Mesenchymal stem cell (in vitro differentiated cells and primary cell): ENCODE measurements at places on chromosomes 2 and 18.

- peak; percentile 15 for DNase-seq
Measured at GRCh38 chr2:191488135-191488534, 189.8 kb upstream of the NABP1 start.

GRCh38 chr18:78242806-78243205 is 736.8 kb upstream of the SALL3 start:
- DNase-seq, result no peak

GRCh38 chr2:64666810-64667438 is 13.2 kb upstream of the SERTAD2 start:
- no peak for DNase-seq

GRCh38 chr2:113376913-113377445 is 60.5 kb upstream of the ZNG1B start:
- no peak for DNase-seq

- DNase-seq, result no peak
Measured at GRCh38 chr18:1039421-1039820, 134.8 kb downstream of the ADCYAP1 start.

GRCh38 chr2:8514796-8515758 is 166.8 kb upstream of the ID2 start:
- peak; percentile 16 for DNase-seq

- DNase-seq, result peak; percentile 10
Measured at GRCh38 chr2:234611209-234611608, 114.3 kb upstream of the ARL4C start.

DNA sequence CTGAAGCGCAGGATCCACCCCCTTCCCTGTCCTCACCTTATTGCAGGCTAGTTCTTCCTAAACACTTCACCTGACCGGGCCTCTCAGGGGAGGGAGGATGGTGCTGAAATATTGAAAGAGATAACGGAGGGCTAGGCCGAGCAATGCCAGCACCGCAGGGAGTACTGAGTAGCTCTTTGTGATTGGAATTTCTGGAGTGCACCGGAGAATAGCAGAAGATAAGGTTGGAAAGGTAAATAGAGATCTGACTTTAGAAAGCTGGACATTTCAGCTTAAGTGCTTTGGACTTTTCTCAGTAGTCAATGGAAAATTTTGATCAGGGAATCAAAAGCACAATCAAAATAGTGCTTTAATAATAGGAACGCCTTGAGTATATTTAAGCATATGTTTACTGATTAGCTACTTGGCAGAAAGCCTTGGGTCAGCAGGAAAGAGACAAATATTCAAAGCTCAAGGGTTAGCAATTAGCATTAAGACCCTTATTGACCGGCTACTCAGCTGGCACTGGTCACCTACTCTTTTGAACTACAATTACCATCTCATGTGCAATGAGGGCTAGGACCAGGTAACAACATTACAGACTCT is 142.9 kb upstream of the NDUFV2 start:
- no peak for DNase-seq

DNA sequence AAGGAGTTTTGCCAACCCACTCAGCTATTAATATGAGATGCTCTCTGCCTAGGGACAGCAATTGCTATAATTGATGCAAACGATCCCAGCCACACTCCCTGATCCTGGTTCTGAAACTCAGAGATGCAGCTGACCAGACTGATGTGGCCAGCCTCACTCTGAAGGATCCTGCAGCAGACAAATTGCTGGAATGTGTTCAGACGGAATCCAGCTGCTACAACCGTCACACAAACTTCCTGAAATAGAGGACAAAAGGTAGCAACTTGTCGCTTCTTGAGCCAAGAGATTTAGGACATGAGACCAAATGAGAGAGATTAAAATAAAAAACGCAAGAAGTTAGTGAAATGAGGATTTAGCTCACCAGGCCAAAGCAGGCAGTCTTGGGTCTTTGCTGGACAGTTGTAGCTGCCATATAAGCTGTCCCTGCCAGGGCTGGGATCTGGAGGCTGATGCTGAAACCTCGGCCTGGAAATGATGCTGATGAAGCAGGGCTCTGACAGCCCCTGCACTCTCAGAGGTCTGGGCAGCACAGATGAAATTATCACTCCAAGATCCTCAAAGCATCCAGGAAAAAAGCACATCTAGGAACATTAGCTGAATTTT is 8.3 kb upstream of the YWHAQ start:
- peak; percentile 58 for DNase-seq

DNA sequence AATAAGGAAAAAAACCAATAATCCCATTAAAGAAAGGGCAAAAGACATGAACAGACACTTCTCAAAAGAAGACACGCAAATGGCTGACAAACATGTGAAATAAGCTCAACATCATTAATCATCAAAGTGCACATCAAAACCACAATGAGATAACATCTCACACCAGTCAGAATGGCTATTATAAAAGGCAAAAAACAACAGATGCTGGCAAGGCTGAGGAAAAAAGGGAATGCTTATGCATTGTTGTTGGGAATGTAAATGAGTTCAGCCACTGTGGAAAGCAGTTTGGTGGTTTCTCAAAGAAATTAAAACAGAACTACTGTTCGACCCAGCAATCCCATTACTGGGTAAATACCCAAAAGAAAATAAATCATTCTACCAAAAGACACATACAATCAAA is 285.6 kb downstream of the NR4A2 start:
- DNase-seq, result no peak

- DNase-seq, result no peak
Measured at GRCh38 chr2:54040250-54040649, 69.5 kb upstream of the PSME4 start.

DNA sequence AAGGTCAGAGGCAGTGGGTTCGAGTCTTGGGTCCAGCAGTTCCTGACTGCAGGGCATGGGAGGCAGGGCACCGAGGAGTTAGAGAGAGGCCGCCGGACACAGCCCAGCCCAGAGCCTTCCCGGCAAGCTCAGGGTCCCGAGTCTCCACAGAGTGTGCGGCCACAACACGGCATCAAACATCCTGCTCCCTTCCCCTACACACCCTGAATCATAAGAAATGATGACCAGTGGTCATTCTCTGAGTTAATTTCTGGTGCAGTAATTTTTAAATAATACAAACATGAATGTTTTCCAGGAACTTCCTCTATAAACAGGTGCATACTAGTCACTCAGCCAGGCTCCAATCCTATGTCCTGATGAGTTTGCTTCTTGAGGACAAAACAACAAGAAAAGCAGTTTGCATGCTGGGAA is 118.0 kb downstream of the PXDN start:
- peak; percentile 21 for DNase-seq

DNA sequence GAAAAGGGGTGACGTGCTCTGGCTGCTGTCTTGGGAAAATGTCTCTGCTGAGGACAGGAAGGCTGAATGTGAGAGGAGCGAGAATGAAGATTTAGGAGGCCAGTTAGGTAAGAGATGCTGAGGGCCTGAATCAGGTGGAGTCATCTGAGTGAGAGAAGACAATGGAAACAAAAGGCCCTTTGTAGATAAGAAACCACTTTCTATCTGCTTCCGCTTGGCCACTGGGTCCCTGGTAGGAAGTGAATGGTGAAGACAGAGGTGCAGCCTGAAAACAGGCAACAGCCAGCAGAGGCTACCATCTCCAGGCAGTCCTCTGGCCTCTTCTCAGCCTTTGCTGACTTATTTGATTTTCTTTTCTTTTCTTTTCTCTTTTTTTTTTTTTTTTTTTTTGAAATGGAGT is 374.0 kb upstream of the SLC14A2 start:
- DNase-seq, result no peak

- DNase-seq, result no peak
Measured at GRCh38 chr2:140862181-140862580, 1268.6 kb downstream of the LRP1B start.

GRCh38 chr2:182745061-182745460 is 29.0 kb downstream of the DNAJC10 start:
- no peak for DNase-seq

DNA sequence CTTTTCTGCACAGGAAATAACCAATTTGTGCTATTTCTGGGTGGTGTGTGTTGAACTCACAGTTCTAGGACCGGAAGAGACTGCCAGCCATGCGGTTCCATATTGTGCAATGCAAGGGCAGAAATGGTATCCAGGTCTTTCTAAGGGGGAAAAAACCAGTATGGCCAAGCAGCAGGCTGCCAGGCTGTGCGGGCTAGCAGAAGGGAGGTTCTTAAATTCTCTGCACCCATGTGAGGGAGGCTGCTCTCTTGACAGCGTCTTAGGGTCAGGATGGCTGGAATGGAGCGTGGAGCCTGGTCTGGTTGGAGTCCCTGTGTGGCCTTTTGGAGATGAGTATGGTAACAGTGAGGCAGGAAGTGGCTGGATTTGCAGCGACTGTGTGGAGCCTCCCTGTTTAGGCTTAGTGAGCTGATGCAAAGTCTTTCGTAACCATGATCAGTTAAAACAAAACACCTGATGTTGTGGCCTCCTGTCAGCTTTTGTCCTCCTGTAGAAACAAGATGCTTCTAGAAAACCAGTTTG is 52.6 kb downstream of the NCK2 start:
- peak; percentile 88 for DNase-seq

DNA sequence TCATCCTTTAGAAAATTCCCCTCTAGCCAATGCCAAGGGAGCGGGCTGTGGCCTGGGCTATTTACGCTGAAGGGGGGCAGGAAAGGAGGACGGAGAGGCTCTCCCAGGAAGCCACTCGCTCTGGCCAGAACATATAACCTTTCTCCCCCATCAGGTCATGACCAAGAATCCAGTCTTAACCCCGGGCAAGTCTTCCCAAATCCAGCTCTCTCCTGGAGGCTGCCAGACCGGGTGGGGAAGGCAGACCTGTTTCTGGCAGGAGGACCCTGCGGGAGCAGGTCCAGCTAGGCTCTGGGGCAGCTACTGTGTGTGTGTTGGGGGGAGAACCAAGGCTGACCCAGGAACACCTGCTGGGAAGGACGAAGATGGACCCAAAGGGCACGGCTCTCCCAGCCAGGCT is 13.4 kb upstream of the SEMA4C start:
- no peak for DNase-seq

GRCh38 chr2:111117598-111118480 is 2.9 kb upstream of the BCL2L11 start:
- peak; percentile 65 for DNase-seq

GRCh38 chr2:238868067-238868524 is 20.2 kb downstream of the TWIST2 start:
- DNase-seq, result no peak

DNA sequence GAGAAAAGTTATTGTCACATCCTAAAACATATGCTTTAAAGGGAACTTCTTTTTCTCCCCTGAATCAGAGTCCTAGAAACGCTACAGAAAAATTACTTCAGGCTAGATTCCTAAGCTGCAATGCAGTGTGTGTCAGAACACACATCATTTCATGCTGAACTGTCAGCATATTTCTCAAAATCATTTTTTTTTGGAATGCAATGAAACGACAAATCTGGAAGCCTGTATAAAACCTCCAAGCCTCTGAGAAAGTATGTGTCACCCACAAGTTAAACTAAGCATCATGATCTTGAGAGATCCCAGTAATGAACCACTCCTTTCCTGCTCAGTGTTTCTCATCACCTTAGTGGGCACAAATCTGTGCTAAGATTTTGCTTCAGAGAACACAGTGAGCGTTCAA is 276.2 kb downstream of the ZNF521 start:
- DNase-seq, result no peak

DNA sequence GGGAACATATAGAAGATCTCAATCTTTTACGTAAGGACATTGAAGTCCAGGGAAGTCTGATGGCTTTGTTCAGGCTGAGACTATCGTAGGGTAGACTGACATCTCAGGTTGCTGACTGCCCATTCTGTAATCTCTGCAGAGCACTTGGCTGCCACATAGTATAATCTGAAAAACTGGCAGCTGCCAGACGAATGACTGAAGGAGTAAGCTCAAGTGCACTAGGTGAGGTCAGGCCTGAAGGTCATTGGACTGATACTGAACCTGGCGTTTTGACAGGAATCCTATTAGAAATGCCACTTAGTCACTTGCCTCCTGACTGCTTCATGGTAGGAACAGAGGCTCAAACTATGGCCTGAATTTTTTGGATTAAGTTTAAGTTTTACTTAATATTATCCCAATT is 23.5 kb downstream of the GPD2 start:
- no peak for DNase-seq

DNA sequence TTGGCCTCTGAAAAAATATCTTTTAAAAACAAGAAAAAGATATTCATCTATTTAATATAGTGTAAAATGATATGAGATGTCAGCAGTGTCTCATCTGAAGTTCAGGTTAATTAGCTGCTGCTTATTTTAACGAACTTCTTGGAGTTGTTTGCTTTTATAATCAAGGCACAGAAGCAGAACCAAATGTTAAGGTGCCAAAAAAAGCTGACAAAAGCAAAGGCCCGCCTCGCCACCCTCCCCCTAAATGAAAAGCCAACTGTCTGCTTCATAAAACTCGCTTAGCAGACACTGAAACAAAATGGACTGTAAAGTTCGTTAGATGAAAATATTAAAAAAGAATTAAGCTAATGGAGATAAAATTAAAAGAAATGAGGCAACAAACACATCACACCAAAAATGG is 562.6 kb downstream of the ZEB2 start:
- no peak for DNase-seq

DNA sequence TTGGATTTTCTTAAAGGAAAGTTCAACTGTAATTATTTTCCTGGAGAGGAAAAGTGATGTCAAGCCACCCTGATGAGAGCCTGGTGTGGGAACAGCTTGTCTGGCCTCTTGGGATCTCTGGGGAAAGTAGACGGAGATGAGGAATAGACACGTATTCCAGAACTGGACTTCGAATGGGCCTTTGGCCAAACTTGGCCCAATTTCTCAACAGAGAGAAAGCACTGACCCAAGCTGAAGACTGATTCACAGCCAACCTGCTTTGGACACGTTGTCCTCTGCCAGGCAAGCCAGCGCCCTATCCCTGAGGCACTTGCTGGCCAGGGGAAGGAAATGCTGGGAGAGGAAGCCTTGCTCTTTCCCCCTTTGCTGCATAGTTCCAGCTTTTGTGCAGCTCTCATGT is 70.8 kb upstream of the CTAGE1 start:
- DNase-seq, result no peak
